ENCODE measurements at places on chromosomes 5 and 9.

GRCh38 chr9:19689328-19690101 is 99.3 kb downstream of the SLC24A2 start:
- DNase-seq, result no peak

- DNase-seq, result no peak
These were observed 17.1 kb downstream of the GKAP1 start for GRCh38 chr9:83800236-83801033.

GRCh38 chr9:92384375-92384774 is 20.0 kb downstream of the OGN start:
- DNase-seq, result no peak

- no peak for DNase-seq
These were observed 54.8 kb downstream of the MYO10 start for GRCh38 chr5:16881251-16881650.

DNA sequence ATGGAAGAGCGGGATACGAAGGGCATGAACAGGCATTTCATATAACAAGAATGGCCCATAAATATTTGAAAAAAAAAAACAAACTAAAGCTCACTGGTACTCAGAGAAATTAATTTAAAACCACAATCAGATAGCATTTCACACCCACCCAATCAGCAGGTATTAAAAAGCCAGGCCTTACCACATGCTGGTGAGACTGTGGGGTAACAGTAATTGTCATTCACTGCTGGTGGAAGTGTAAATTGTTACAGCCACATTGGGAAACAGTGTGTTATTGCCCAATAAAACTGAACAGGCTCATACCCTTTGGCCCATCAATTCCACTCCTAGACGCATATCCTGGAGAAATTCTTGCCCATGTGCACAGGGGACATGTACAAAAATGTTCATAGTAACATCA is 66.0 kb downstream of the PLAC8L1 start:
- DNase-seq, result no peak

GRCh38 chr5:378301-378891 is 56.9 kb downstream of the AHRR start:
- DNase-seq, result no peak

DNA sequence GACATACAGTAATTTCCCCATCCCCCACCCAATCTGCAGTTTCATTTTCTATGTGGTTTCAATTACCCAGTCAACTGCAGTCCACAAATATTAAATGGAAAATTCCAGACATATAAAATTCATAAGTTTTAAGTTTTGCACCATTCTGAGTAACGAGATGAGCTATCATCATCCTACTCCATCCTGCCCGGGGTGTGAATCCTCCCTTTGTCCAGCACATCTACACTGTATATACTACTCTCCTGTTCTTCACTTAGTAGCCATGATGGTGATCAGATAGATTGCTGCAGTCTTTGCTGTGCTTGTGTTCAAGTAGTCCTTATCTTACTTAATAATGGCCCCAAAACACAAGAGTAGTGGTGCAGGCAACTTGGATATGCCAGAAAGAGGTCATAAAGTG is 11.3 kb downstream of the OXCT1 start:
- no peak for DNase-seq

DNA sequence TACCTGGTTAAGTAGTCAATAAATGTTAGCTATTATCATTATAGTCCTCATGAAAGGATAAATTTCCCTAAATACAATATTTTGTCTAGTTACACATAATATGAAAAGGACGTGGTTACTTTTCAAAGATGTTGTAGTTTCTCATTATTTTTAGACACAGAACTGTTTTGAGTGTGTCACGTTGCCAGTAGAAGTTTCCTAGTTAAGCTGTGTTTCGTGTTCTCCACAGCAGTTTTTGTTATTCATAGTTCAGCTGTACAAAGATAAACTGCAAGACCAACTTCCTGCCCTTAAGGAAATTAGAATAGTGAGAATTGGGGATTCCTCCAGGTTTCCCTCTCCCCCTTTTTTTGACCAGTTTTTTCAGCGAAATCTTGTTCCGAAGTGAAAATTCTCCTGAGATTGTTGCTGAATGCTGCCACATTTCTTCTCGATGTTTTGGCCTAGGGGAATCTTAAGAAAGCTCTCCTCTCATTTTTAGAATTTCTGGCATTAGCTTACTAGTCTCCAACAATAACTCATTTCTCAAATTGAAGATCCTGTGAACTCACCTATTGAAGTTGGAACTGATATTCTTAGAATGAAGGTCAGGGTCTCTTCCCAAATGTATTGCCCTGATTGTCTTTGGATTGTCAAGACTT is 176.1 kb downstream of the PAM start:
- DNase-seq, result no peak

DNA sequence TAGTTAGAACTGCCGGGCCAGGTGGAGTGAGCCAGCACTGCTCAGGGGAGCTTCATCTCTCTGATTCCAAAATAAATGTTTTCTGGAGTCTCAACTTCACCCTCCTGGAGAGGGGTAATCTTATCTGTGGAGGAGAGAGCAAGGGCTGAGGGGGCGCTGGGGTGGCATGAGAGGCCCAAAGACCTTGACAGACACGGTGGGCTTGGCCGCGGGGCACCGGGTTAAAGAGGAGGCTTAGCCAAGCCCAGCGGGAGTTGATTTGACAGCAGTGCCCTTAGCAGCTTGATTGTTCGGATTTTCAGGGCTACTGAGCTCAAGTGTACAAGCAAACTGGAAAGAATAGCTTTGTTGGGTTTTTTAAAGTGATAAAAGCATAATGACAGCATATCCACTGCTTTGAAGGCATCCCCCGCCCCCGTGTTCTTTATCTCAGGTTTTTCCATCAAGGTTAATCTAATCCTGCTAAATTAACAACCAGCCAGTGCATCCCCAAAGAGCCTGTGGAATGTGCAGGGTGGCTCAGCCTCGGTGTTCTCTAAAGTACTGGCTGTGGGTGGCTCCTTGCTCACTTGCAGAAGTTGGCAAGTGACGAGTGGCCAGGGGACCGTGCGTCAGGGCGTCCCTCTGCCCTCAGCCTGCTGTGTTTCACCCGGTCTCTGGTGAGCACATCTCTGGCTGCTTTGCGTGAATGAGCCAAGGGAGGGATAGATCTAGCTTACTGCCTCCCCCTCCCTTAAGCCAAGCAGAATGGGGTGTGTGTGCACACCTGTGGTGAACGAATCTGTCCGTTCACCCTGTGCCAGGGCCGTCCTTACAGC is 5.5 kb downstream of the QRFP start:
- no peak for DNase-seq

- no peak for DNase-seq
These were observed 283.4 kb downstream of the NFIB start for GRCh38 chr9:14030375-14031059.

- DNase-seq, result no peak
These were observed 1.1 kb upstream of the FAM78A start for GRCh38 chr9:131277287-131277909.

DNA sequence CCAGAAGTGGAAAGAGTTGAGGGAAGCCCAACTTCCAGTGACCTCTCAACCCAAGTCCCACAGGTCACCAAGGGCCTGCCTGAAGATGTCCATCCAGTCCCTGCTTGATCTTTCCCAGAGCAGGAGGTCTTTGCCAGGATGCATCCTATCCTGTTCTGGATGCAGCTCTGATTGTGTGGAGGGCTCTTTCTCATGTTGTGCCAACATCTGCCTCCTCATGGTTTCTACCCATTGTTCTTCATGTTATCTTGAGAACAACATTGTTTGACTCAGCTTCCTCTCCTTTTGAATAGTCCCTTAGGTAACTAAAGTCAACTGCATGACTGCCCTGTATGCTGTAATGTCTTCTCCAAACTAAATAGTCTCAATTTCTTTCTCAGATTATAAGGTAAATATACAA is 169.3 kb downstream of the CCDC192 start:
- no peak for DNase-seq

- DNase-seq, result no peak
These were observed 2308.8 kb upstream of the ACO1 start for GRCh38 chr9:30075451-30076199.

GRCh38 chr5:72463449-72464052 is 43.7 kb downstream of the ZNF366 start:
- DNase-seq, result no peak

- DNase-seq, result no peak
These were observed 4.1 kb upstream of the C5orf63 start for GRCh38 chr5:127077366-127077765.

DNA sequence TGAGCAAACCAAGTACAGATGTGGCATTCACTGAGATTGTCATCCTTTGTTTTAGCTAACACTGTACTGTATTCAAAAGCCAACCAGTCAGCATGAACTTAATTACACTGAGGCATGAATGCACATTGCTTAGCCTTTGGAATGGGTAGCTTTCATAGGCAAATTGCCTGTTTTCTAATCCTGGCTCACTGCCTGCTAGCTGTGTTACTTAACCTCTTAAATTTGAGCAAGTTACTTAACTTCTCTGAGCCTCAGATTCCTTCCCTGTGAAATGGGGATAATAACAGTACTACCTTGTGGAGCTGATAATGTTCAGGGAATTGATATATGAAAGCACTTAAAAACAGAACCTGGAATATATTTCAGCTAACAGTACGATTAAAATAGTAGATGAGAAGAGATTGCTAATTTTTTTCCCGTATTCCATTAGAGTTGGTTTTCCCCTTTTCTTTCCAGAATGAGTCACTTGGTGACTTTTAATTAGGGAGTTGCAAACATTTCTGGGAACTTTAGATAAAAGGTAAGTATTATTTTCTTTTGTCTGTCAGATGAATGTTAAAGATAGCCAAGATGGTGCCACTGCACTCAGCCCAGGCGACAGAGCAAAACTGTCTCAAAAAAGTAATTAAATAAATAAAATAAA is 43.9 kb downstream of the ARRDC3 start:
- peak; percentile 22 for DNase-seq

DNA sequence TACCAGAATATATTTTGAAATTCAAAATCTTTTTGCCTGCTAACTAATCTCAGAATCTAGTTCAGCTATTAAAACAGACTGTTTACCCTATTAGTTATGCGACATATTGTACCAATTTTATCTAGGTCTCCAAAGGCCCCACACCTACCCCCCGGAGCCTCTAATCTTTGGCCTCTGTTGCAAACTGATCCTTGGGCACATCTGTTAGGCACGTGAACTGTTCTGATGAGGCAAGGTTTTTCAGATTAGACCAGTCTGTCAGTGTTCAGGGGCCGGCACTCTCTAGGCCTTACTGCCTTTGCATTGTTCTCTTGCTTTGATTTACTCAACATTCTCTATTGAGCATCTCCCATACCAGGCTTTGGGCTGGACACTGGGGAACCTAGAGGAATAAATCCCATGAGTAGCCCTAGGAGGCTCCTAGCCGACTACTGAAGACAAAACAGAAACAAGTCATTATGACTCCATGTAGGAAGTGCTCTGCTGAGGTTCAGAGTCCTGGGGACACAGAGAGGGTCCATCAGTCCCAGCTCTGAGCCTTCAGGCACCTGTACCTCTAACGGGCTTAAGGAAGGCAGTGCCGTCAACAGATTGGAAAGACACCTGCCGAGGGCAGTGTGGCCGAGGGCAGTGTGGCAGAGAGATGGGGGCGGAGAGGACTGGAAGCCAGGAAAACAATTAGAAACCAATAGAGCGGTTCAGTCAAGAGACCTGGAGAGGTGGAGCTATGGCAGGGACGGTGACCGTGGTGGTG is 245.1 kb downstream of the AOPEP start:
- no peak for DNase-seq

DNA sequence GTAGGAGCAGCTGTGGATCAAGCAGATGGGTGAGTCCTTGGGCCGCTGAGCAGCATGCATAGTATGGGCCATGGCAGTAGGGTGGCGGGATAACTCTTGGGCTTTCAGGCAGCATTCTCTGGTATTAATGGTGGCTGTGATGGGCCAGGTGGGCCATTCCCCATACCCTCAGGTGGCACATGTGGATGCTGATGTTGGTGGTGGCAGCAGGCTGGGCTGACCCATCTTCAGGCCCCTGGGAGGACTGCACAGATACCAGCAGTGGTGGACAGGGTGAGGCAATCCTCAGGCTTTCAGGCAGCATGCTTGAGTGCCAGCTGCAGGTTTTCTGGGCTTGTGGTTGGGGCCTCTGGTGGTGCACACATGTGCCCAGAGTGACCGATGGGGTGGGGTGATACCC is 27.1 kb upstream of the C6 start:
- DNase-seq, result no peak

DNA sequence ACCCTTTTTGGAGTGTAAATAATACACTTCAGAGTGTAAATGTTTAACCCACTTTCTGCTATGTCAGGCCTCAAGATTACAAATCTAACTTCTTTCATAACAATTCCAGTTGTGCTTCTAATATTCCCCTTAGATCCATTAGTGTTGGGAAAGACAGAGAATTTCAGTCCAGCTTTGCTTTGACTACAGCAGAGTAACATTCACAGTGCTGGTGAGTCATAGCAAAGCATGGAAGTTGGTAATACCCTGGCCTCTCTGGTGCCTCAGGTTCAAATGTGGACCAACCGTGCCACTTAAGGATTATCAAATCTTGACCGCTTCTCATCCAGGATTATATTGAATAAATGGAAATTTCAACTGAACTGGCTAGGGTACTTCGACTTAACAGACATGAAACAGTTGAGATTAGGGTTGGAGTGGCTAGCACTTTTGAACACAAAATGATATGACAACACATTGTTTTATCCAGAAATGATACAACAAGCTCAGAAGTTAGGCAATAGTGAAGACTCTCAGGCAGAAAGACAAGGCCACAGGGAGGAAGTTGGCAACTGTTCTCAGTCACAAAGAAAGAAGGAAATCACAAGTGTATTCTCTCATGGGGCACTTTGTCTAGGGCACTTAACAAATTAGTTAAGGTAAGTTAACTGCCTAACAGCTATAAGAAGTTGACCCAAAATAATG is 24.4 kb upstream of the RASA1 start:
- no peak for DNase-seq

GRCh38 chr5:1744393-1745122 is 55.1 kb downstream of the MRPL36 start:
- DNase-seq, result no peak

- no peak for DNase-seq
These were observed 464.4 kb upstream of the TUSC1 start for GRCh38 chr9:26142631-26143030.

- DNase-seq, result no peak
These were observed 18.9 kb upstream of the ORM1 start for GRCh38 chr9:114303977-114304376.

GRCh38 chr5:1152771-1153282 is 41.0 kb upstream of the SLC12A7 start:
- no peak for DNase-seq

- no peak for DNase-seq
These were observed 48.9 kb downstream of the FAM174A start for GRCh38 chr5:100584069-100584468.

GRCh38 chr9:117136461-117136860 is 278.4 kb downstream of the ASTN2 start:
- DNase-seq, result no peak

DNA sequence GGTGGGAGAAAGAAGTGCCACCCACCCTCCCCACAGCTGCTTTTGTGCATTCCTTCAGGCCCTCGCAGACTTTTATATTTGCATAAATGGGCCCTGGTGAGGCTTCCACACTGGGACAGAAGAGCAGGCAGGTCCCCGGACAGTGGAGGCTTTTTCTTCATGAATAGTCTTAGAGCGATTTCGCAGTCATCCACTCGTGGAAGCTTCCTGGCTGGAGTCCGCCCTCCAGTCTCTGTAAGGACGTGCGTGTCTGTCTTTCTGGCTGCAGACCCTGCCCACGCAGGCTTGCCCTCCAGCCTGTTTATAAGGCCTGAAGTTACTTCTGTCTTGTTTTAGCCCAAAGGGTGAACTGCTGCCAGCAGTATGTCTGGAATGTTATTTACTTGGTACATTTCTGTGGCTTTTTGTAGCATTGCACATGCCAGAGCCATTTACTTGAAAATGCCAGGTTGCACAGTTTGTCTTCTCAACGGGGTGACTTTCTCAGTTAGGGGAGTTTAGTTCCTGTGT is 195.7 kb downstream of the AOPEP start:
- no peak for DNase-seq

Measured in midbrain (tissue), 1 donor.